ENCODE measurements at places on chromosomes 11 and 22.

- no peak for DNase-seq
These were observed 493.6 kb upstream of the FAT3 start for GRCh38 chr11:91731051-91731450.

GRCh38 chr11:46281371-46281831 lies 3.9 kb downstream of the CREB3L1 start:
- no peak for DNase-seq

- DNase-seq, result no peak
These were observed 15.0 kb upstream of the RTN4R start for GRCh38 chr22:20282901-20283673.

DNA sequence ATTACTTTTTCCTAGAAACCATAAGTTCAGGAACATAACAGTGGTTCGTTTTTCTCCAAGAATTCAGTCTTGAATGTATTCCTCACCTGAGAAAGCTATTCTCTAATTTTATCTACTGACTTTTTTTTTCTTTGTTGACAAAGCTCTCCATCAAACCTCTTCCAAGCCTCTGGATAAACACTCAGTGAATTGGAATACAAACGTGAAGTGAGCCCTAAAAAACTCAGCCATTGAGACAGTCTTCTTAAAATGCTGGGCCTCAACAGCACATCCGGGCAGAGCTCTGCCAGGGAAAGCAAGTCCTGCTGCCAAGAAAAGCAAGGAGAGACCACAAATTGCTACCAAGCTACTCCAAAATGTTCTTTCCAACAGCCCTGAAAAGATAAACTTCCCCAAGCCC lies 7.7 kb upstream of the SLC1A2 start:
- no peak for DNase-seq

GRCh38 chr11:74926304-74927030 lies 22.4 kb downstream of the XRRA1 start:
- DNase-seq, result no peak

- no peak for DNase-seq
These were observed 597.9 kb upstream of the KIRREL3 start for GRCh38 chr11:127598476-127598875.

DNA sequence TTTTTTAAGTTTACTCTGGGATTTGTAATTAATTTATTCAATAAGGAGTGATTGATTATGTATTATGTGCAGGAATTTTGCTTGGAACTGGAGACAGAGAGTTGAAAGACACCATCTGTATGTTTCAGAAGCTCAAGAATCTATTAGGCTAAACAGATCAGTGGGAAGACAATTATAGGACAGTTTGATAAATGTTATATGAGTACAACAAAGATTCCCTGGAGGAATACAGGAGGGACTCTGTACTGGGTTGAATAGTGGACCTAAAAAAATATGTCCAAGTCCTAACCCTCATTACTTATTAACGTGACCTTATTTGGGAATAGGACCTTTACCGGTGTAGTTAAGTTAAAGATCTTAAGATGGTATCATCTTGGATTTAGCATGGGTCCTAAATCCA lies 681.2 kb downstream of the NELL1 start:
- DNase-seq, result no peak

DNA sequence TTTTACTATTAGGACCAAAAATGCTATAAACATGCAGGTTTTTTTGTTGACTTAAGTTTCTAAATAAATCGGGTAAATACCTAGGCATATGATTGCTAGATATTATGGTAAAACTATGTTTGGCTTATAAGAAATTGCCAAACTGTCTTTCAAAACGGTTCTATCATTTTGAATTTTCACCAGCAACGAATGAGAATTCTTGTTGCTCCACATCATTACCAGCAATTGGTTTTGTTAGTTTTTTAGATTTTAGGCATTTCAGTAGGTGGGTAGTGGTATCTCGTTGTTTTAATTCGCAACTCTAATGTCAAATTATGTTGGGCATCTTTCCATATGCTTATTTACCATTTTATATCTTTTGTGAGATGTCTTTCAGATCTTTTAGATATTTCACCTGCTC lies 510.2 kb downstream of the JRKL start:
- no peak for DNase-seq

DNA sequence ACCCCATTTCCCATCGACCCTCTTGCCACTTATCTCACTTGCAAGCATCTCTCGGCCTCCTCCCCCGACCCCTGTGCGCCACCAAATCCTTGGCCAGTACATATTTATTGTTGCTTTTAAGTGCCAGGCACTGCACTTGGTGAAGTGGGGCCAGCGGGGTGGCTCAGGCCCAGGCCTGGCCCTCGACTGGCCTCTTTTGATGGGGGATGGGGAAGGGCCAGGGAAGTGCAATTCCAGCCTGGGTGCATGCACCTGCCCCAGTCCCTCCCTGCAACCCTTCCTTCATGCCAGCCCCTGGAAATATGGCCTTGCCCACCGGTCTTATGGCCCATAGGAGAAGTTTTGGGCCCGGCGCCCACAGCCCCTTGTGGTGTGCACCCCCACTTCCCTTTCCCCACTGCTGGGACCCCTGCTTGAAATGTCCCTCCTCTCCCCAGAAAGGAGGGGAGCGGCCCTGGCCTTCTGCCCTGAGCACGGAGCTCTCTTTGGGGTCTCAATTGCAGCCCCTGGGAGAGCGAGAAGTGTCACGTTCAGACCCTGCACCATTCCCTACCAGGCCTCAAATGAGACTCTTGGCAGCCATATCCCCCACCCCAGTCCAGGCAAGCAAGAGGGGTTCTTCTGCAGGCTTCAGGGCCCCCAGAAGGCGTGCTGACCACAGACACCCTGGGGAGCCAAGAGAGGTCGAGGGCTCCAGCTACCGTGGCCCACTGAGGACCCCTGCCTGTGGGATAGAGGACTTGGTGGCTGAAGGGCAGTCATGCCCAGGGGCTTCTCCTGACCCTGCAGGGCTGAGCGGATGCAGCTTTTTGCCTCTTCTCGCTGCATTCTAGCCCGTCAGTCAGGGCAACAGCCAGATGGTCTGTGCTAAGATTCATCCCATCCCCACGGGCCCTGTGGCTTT lies 961 bp downstream of the SUSD2 start:
- no peak for DNase-seq

DNA sequence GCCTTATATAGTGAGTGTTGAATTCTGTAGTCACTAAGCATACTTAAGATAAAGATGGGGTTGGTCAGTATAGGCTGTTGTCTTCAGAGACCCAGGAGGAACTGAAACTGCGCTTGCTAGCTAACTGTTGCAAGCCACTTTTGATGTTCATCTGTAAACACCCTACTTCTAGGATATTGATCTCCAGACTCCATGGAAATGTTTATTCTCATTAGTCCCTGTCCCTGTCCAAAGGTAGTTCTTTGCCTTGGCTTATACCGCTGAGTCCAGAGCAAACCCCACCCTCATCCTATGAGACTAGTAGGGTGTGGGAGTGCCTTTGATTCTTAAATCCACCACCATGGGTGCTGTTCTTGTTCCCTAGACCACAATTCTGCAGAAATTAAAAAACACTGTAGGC lies 36.4 kb downstream of the DEPDC5 start:
- no peak for DNase-seq

DNA sequence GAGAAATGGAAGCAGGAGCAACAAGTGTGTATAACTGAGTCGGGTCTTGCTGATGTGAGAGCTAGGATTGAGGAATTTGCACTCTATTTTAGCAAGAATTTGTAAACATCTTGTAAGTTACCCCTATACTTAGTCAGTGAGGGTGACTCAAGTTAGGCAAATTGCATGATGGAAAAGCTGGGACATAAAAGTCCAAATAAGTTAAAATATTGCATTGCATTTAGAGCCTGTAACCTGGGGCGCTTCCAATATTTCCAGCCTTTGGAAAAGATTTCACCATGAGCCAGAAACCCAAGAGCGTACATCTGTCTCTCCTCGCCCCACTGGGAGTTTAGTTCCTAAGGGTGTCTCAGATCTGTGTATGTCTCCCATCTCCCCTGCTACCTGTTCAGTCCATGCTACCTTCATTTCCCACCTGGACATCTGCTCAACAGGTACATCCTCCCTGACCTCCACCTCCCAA lies 37.0 kb upstream of the ACCSL start:
- DNase-seq, result no peak

DNA sequence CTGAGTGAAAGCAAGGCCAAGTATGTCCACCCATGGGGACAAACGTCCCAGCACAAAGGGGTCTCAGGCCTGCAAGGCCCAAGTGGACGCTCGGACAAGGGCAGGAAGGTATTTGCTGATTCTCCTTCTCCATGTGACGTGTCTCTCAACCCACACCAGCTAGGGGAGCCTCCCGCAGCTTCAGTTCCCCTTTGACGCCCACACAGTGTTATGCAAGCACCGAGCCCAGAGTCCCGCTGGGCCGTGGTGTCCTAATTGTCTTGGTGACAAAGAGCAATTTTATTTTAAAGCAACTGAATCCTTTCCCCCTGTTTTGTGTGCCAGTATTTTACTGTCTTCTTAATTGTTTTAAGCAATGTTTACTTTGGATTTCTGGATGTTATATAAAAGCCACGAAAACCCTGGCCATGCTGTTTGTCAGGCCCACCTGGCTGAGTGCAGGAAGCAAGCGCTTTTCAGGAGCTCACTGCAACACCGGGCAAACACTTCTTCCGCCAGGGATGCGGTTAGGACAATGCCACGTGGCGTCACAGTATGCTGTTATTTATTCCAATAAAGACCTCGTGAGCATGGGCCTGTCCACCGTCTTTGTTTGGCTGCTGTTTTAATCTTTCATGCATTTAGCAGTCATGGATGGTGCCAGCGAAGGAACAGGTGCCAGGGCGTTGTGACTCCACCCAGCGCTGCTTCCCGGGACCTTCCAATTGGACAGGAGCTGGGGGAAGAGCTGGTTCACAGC lies 8.2 kb upstream of the PARVG start:
- no peak for DNase-seq

GRCh38 chr11:46475051-46475925 lies 83.7 kb upstream of the CHRM4 start:
- no peak for DNase-seq

DNA sequence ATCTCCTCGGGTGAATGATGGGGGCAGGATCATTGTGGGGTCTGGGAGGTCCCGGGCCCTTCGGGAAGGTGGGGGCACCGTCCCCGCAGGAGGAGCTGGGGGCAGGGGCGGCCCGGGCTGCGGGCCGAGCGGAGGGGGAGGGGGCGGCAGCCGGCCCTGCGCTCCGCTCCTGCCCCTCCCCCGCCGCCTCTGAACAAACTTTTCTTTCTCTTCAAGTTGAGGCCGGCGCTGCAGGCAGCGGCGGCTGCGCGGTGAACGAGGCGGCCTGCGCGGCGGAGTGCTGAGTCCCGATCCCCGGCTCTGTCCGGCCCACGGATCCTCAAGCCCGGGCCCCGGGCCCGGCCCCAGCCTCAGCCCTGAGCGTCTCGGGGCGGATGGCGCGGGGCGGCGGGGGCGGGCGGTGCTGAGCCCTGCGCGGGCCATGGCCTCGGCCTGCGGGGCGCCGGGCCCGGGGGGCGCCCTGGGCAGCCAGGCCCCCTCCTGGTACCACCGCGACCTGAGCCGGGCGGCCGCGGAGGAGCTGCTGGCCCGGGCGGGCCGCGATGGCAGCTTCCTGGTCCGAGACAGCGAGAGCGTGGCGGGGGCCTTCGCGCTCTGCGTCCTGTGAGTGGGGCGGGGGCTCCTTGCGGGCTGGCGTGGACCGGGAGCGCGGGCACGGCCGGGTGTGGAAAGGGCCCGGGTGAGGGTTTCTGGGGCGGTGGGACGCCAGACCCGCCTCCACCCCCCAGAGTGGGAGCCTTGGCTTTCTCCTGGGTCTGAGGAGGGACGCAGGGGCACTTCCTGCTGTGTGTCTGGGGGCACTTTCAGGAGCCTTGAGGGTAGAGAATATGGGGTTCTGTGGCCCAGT lies at the start of gene INPPL1:
INPPL1 (plus strand) TSS at position 204 of the 847 bp plus-strand sequence; CDS start at position 422, 218 bp downstream.
- DNase-seq, result peak; percentile 32

GRCh38 chr11:1150116-1150515 lies 7.6 kb upstream of the MUC5AC start:
- DNase-seq, result no peak

- DNase-seq, result no peak
These were observed 232.6 kb downstream of the CADM1 start for GRCh38 chr11:115271643-115272042.

DNA sequence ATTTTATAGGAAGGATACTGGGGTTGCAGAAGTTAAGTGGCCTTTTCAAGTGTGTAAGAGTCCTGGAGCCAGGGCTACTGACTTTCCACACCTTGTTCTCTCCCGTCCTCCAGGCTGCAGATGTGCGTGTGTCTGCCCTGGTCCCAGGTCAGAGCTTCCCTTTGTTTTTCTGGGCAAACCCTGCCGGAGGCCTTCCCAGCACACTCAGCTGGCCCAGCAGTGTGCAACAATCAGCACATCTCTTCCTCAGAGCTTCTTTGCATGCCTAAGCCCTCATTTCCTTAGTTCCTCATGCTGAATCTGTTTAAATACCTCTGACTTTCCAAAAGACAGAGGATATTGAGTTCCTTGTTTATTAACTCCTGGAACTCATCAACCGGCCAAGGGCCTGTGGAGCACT lies 80.6 kb downstream of the KCNJ1 start:
- no peak for DNase-seq

GRCh38 chr11:36703055-36703404 lies 105.0 kb upstream of the RAG2 start:
- DNase-seq, result no peak

DNA sequence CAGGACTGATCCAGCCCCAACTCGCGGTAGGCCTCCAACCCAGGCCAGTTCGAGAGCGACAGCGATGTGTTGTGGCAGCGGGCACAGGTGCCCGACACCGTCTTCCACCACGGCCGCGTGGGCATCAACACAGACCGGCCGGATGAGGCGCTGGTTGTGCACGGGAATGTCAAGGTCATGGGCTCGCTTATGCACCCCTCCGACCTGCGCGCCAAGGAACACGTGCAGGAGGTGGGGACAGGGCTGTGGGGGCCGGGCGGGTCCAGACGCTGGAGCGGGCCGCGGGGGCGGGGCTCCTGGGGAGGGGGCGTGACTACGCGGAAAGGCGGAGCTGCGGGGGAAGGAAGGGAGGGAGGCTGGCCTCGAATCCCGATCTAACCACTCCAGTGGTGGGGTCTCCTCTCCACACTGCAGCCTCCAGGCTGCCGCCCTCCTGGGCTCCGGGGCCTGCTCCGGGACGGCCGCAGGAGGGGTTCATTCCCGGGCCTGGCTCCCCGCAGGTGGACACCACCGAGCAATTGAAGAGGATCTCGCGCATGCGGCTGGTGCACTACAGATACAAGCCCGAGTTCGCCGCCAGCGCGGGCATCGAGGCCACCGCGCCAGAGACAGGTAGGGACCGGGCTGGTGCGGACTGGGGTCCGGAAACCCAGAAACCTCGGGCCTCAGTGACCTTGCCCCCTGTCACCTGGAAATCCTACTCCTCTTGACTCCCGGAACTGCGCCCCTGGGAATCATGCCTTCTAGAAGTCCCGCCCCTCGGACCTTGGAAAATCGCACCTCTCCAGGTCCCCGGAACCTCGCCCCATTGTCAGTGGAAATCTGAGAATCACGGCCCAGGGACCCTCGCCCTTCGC lies 14.9 kb downstream of the TMEM258 start:
- peak; percentile 45 for DNase-seq

DNA sequence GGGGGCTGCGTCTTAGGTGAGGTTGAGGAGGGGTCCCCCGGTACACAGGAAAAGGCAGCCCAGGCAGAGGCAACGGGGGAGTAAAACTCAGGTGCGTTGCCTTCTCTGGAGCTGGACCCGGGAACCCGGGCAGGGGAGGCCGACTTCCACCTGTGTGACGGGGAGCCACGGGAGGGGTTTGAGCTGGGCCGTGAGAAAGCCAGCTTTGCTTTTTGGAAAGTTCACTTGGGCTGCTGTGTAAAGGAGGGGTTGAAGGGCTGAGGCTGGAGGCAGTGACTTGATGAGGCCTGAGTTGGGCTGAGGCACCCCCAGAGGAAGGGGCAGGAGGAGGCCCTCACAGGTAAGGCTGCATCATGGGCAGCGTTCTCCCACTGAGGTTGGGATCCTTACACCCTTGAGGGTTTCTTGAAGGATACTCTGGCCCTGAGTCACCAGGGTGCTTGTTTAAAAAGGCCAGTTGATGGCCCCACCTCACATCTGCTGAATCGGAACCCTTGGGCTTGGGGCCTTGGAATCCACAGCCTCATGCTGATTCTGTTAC lies 47.2 kb downstream of the CHRDL2 start:
- DNase-seq, result no peak
